ENCODE measurements at places on chromosomes 2 and 18. TPM values are rescaled to one million over a fixed set of nuclear protein-coding genes. Genes with fewer than 3 reads are reported as not detected.
A peak's percentile ranks its signal among the peaks of the same experiment; 100 is the strongest.

ANKRD53 gene
- total RNA-seq = 1.2 TPM

UCN gene
- total RNA-seq = 1.6 TPM

TMEM87B gene
- total RNA-seq = 6.2 TPM

PID1 gene
- total RNA-seq = 0.91 TPM

SP110 gene
- total RNA-seq = 5.3 TPM

SLC38A11 gene
- not detected for total RNA-seq

CD8B gene
- not detected for total RNA-seq

KCNJ13 gene
- total RNA-seq = not detected

PTPRN gene
- 3.2 TPM for total RNA-seq

IL36B gene
- total RNA-seq = not detected

CD28 gene
- not detected for total RNA-seq

AQP12B gene
- total RNA-seq = not detected

DNA sequence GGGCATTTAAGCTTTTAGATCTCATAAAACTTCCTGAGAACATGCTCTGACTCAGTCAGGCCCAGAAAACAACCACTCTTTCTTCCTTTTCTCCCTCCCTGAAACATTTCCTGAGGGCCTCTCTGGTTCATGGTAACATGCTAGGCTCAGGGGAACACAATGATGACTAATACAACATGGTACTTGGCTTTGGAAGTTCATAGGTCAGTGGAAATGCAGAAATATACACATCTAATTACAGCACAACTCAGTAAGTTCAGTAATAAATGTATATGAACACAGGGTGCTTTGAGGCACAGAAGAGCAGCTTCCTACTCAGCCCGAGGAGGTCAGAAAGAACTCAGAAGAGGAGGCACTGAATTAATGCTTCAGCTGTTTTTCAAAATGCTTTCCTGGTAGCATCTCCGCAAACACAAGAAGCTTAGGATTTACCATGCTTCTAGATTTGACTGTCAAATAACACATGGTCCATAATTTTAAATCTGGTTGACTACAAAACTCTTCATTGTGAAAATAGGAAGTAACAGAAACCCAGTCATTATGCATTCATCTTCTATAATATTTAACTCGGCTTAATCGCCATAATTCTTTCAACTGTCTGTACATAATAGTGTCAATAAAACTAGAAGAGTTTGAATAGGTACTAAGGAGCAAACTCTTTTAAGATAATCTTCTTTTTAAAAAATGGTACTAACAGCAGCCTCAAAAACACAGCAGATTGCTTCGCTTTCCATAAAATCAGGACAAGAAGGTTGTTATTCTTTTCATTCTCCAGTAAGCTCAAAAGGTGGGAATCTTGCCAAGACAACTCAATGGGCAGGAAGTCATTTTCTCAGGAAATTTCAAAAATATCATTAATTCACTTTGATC, 251.3 kb downstream of the DLGAP1 start:
- peak overlapping the region; percentile 10 for H3K4me3 ChIP-seq
- H3K36me3 ChIP-seq = peaks cover 5% of the 10 kb centered on the region
- no peak for DNase-seq
- H3K4me1 ChIP-seq = peaks cover 32% of the 10 kb centered on the region

DNA sequence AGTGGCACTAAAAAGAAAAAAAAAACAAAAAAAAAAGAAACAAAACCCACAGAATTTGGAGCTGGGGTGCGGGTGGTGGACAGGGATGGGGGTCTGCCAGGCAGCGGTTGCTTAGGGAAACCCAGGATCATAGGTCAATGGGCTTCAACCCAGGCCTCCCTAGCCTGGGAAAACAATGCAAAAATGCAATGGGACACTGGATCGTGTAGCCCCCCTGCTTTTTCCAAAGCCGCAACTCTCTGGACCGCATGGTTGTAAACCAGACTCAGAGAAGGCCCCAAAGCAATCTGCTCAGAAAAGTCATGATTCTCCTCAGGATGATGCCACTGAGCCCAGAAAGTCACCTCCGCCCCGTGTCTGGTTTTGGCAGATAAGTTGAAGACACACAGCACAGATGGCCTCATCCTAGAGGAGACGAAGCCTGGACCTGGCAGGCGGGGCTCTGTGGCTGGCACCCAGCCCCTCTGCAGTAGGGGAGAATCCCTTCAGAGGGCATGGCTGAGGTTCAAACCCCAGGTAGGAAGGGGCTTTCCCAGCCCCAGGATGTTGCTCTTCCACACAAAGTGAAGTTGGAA, 5.1 kb downstream of the DLX2 start:
- peak overlapping the region; percentile 94 for H3K27ac ChIP-seq
- H3K4me3 ChIP-seq = peak overlapping the region; percentile 72
- peaks cover 95% of the 10 kb centered on the region for H3K27me3 ChIP-seq
- DNase-seq = no peak
- peaks cover 4% of the 10 kb centered on the region for H3K36me3 ChIP-seq
- H3K4me1 ChIP-seq = peaks cover 46% of the 10 kb centered on the region

GRCh38 chr2:105576440-105577241, 168.1 kb upstream of the NCK2 start:
- no peaks in the 10 kb centered on the region for H3K27me3 ChIP-seq
- no peak overlapping the region for H3K4me3 ChIP-seq
- no peaks in the 10 kb centered on the region for H3K36me3 ChIP-seq
- peak overlapping the region; percentile 32 for H3K27ac ChIP-seq
- peaks cover 18% of the 10 kb centered on the region for H3K4me1 ChIP-seq

- H3K27ac ChIP-seq = no peak overlapping the region
- DNase-seq = no peak
- H3K4me3 ChIP-seq = no peak overlapping the region
- no peaks in the 10 kb centered on the region for H3K27me3 ChIP-seq
- peaks cover 16% of the 10 kb centered on the region for H3K36me3 ChIP-seq
These were observed 25.3 kb downstream of the SFTPB start for GRCh38 chr2:85642725-85643124.

GRCh38 chr2:164840458-164840929, 1.1 kb downstream of the COBLL1 start:
- H3K4me3 ChIP-seq = peak overlapping the region; percentile 90
- H3K27ac ChIP-seq = peak overlapping the region; percentile 27
- DNase-seq = no peak
- H3K27me3 ChIP-seq = peaks cover 44% of the 10 kb centered on the region

- H3K4me1 ChIP-seq = peaks cover 11% of the 10 kb centered on the region
- DNase-seq = no peak
- H3K27me3 ChIP-seq = no peaks in the 10 kb centered on the region
- H3K4me3 ChIP-seq = no peak overlapping the region
- no peak overlapping the region for H3K27ac ChIP-seq
- peaks cover 15% of the 10 kb centered on the region for H3K36me3 ChIP-seq
These were observed 163.1 kb upstream of the WDSUB1 start for GRCh38 chr2:159449504-159450124.

- H3K4me1 ChIP-seq = peaks cover 4% of the 10 kb centered on the region
- H3K27me3 ChIP-seq = no peaks in the 10 kb centered on the region
- peak overlapping the region; percentile 2 for H3K27ac ChIP-seq
- no peak for DNase-seq
- no peak overlapping the region for H3K4me3 ChIP-seq
These were observed 120.3 kb downstream of the MEP1B start for GRCh38 chr18:32310101-32310500.

DNA sequence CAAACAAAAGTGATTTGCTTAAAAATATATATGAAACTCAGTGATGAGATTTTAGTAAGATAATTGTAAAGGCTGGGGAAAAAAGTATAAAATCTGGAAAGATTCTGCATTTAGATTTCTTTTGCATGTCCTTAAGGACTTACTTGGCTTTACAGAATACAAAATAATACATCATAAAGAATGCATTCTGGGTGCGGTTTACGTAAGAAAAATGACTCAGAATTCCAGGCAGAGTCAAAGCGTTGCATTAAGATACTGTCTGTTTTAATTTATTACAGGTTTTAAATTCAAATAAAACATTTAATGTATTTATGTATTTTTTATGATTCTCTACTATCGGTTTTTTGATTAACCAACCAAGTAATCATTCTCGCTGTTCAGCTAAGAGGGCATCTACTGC, 178.0 kb downstream of the SH3BP4 start:
- H3K27me3 ChIP-seq = no peaks in the 10 kb centered on the region
- no peak overlapping the region for H3K27ac ChIP-seq
- no peaks in the 10 kb centered on the region for H3K36me3 ChIP-seq
- no peak for DNase-seq
- H3K4me3 ChIP-seq = no peak overlapping the region

DNA sequence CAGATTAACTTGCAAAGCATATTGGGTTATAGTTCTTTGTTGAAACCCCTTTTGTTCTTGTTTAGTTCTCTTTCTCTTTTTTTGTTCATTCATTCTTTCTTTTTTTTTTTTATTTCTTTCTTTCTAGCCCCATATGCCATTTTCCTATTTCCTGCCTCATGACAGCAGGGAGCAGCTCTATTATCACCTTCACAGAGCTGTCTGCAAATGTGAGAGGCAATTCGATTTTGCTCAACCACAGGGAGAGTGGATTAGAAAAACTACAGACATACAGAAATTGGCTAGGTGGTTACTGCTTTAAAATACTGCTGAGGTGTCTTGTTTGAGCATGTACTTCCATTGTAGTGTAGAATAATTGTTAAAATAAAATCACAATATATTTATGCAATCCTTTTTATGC, 44.2 kb upstream of the TBR1 start:
- H3K27ac ChIP-seq = peak overlapping the region; percentile 54
- H3K4me3 ChIP-seq = no peak overlapping the region
- peaks cover 11% of the 10 kb centered on the region for H3K36me3 ChIP-seq
- DNase-seq = no peak
- peaks cover 15% of the 10 kb centered on the region for H3K4me1 ChIP-seq

DNA sequence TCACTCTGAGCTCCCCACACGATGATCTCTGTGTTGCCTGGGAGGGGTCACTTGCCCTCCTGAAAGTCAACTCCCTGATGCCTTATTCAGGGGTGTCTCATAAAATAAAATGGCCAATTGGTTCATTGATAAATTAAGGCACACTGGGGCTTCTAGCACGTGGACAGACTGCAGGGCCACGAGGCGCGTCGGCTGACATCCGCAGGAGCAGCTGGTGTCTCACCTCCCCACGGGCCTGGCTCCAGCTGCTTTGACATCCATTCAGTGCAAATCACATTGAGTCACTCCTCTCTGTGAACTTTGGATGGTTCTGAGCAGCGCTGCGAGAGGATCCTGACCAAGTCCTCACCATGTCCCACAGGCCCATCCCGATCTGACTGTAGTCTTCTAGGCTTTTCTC, 4.6 kb upstream of the ST8SIA3 start:
- H3K27ac ChIP-seq = no peak overlapping the region
- H3K36me3 ChIP-seq = no peaks in the 10 kb centered on the region
- H3K27me3 ChIP-seq = peaks cover 72% of the 10 kb centered on the region
- H3K4me1 ChIP-seq = peaks cover 2% of the 10 kb centered on the region
- no peak overlapping the region for H3K4me3 ChIP-seq

- no peak overlapping the region for H3K4me3 ChIP-seq
- peak overlapping the region; percentile 54 for H3K27ac ChIP-seq
- H3K27me3 ChIP-seq = no peaks in the 10 kb centered on the region
- H3K36me3 ChIP-seq = peaks cover 2% of the 10 kb centered on the region
- H3K4me1 ChIP-seq = peaks cover 10% of the 10 kb centered on the region
- DNase-seq = no peak
These were observed 48.6 kb downstream of the SH3RF3 start for GRCh38 chr2:109177635-109178034.

DNA sequence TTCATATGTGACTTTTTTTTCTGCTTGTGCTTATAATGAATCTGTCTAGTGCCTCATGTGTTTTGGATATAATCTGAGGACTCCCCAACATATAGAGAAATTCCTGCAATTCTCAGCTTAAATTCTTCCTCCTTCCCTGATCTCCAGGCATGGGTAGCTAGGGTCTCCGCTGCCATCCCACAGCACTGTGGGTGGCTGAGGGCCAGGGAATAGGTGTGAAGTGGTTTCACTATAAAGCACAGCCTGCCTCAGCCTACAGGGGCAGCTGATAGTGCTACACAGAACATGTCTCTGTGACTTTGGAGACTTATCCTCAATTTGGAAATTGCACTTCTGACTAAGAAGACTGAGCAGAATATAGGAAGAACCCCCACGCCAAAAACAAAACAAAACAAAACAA, 137.3 kb upstream of the NABP1 start:
- no peak overlapping the region for H3K27ac ChIP-seq
- DNase-seq = no peak
- H3K27me3 ChIP-seq = no peaks in the 10 kb centered on the region
- peaks cover 4% of the 10 kb centered on the region for H3K4me1 ChIP-seq
- no peak overlapping the region for H3K4me3 ChIP-seq
- H3K36me3 ChIP-seq = no peaks in the 10 kb centered on the region

DNA sequence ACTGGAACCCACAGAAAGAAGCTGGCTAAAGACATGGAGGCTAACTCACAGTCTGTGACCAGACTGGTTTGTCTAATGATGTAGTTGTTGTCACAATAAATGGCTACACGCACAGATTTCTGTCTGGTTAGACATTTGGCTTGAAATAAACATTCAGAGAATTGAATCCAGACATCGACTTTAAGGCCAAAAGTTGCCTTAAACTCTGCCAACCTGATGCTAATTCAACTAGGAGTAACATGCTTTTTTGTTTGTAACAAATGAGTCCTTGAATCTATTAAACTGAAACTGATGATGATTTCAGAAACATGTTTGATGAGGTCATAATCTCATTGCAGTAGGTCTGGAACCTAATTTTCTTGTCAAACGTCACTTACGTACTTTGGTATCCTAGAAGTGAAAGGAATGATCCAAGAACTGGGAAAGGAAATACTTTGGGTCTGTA, 123.8 kb downstream of the ERBB4 start:
- no peak overlapping the region for H3K4me3 ChIP-seq
- H3K27ac ChIP-seq = peak overlapping the region; percentile 20
- no peaks in the 10 kb centered on the region for H3K27me3 ChIP-seq
- no peaks in the 10 kb centered on the region for H3K36me3 ChIP-seq
- peaks cover 34% of the 10 kb centered on the region for H3K4me1 ChIP-seq
- DNase-seq = no peak

- no peak overlapping the region for H3K4me3 ChIP-seq
- H3K4me1 ChIP-seq = peaks cover 8% of the 10 kb centered on the region
These were observed 468.7 kb upstream of the CDH7 start for GRCh38 chr18:65282096-65282495.

GRCh38 chr2:157164891-157165290, 92.6 kb upstream of the GALNT5 start:
- no peak overlapping the region for H3K4me3 ChIP-seq
- peaks cover 5% of the 10 kb centered on the region for H3K4me1 ChIP-seq
- DNase-seq = no peak

DNA sequence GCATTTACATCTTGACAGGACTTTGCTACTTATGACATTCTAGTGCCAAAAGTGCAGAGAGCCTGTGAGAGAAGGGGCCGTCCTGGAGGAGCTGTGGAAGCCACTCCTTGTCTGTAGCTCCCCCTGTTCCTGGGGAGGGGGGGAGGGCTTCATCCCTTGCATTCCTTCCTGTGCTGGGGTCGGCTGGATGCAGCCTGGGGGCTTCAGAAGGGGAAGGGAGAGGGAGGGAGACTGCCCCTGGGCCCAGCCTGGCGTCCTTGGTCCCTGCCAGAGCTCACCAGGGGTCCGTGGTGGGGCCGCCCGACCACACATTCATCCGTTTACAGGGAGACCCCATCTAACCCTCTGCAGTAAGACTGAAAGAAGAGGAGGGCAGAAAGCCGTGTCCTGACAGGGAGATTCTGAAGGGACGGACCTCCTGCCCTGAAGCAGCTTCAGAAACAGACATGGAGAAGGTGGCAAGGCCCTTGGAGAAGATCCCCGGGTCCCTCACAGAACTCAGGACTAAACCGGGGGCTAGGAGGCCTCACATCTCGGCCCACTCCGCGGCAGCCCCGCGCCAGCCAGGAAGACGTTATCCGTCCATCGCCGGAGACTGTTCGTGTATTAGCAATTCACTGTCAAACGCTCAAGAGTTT, 258.3 kb upstream of the SALL3 start:
- H3K4me3 ChIP-seq = peak overlapping the region; percentile 58
- H3K27me3 ChIP-seq = peaks cover 11% of the 10 kb centered on the region
- DNase-seq = no peak
- H3K27ac ChIP-seq = peak overlapping the region; percentile 82

Measured in neural crest cell (in vitro differentiated cells).